ENCODE measurements at places on chromosomes 2 and 18.

DNA sequence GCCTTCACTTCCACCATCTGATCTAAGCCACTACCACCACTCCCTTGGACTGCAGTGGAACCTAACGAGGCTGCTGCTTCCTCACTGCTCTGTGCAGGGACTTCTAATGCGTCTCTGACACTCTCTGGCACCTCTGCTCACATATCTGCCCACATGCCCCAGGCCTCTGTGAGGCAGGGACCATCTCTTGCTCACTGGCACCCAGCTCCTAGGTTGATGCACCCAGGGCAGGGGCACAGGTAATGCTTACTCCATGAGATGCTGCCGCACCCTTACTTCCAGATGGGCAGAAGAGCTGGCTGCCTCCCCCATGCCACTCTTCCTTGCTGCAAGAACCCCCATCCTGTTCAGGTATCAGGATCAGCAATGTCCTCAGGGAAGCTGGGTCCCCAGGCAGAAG, 294.0 kb upstream of the HS6ST1 start:
- no peak for DNase-seq

DNA sequence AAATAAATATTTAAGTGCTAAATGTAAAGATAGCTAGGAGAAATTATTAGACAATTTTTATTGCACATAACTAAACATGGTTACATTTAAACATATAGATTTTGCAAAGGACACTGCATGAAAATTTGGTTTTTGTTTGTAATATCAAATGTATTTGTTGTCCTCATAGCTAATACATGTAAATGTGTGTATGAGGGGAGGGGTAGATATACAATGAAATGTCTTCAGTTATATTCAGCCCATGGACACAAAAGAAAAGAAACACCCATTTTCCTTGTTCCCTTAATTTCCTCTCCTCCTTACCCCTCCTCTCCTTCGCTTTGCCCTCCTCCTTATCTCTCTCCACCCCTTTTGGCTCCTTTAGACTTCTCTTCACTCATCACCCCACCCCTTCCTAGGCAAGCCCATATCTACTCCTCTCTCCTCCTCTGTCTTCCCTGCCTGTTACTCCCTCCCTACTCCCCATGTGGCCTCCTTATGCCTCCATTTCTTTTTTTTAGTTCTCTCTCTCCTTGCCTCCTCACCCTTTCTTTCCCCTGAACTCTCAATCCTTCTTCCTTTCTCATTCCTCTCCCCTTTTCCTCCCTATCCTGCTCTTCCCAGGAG, 1.4 kb downstream of the COL3A1 start:
- DNase-seq = no peak

DNA sequence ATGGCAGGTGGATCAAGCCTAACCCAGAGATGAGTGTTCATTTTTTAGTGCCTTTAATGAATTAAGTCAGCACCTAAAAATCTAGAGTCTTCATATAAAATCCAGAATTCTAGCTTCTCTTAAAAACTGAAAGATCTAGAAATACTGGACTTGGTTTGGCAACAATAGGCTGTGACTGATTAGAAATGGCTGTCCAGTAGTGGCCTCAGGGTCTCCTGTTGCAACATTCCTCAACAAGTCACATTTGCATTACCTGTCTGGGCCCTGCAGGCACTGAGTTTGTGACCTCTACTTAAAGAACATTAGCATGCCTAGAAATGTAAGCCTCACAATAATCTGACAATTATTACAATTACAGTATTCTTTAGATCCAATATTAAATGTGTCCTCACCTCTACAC, 33.1 kb downstream of the MBD2 start:
- DNase-seq = no peak

DNA sequence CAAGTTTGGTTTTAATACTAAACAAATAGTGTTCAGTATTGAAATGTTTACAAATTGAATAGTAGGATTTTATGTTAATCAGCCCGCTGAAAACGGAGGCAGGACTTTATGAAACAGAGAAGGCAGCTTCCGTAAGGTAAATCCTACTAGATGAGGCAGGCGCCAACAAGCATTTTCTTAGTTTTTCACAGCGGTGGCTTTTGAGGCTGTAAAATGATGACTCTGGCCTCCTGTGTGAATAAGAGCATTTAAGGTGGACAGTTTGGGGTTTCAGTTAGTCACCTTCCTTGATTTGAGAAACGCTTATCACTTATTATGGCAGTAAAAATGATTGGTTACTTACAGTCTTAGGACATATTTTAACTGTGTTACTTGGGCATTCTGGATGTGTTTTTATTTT, 212.9 kb downstream of the PTGR3 start:
- no peak for DNase-seq

DNA sequence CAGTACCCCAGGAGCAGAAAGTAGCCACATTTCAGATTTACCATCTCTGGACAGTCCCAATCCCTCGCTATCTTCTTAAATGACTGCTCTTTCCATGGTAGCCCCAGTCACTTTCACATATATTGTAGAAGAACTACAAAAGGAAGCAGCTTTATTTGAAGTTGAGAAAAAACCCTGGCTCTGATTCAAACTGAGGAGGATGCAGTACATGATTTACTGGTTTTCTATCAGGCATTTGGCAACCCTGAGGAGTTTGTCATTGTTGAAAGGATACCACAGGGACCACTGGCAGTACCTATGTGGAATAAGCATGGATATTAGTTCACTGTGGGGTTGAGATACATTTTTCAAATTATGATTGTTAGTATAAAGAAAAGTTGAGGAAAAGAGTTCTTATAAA, 640.9 kb upstream of the SETBP1 start:
- DNase-seq = no peak

- DNase-seq = no peak
Observed at GRCh38 chr2:235659767-235660322, 166.0 kb downstream of the AGAP1 start.

DNA sequence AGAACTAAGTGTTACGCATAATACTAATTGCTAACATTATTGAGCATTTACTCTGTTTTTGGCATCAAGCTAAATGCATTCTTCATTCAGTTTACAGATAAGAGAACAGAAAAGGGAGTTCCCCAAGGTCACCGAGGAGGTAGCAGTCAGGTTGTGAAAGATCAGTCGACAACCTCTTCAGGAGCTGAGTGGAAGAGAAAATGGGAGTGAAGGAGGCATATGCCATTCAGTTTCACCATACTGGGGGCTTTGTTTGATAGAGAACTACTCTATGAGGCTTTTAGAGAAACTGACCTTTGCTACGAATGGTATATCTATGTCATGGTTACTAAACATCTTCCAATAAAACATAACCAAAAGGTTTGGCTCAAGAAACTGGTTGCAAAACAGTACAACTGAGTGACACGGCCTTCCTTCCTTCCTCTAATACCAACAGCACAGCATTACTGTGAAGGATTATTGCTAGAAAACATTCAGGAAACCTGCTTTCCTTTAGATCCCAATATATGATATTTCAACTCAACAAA, 112.1 kb downstream of the RBMS1 start:
- no peak for DNase-seq

DNA sequence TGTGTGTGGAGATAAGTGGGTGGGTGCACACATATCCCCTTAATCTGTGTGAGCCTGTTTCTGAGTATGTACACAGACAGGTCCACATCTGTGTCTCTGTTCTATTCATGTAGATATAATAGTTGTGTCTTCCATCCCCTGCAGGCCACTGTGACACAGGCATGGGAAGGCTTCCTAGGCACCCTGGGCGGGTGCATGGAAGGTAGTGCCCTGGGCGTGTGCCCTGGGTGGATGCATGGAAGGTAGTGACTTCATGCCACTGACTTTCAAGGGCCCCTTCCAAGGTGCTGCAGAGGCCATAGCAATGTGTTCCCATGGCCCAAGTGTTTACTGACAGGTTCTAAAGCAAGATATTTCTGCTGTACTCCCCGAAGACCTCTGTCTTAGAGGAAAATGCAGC, 462.5 kb upstream of the HS6ST1 start:
- DNase-seq = no peak

GRCh38 chr2:26704441-26704977, 12.0 kb downstream of the KCNK3 start:
- DNase-seq = no peak

DNA sequence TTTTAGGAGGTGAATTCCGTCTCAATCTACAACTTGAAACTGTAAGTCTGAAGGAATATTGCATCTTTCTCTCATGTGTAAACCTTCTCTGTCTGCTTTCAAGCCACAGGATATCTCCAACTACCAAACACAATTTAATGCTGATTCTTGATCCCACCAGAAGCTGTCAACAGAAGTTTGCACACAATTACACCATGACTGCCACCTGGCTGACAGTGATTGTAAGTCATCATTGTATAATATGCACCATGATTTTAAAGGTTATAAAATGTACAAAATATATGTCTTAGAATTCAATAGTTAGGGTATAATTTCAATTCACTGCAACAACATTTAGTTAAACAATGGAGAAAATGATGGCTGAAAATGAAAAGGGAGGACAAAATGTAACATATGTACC, 18.4 kb downstream of the PREPL start:
- DNase-seq = no peak

DNA sequence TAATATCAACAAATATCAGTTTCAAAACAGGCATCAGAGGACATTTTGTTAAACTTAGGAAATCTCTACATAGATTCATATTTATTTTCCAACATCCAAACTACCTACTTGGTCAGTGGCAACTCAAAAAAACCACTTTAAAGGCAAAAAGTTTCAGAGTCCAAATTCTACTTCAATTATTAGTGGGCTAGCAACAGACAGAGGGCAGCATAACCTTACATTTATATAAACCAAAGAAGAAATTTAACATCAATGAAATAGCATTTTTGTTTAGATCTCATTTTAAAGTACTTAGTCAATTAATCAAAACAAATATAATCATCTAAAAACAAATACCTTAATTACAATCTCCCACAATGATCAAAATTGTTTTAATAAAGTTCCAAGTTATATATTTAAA, 33.3 kb downstream of the RTTN start:
- no peak for DNase-seq

DNA sequence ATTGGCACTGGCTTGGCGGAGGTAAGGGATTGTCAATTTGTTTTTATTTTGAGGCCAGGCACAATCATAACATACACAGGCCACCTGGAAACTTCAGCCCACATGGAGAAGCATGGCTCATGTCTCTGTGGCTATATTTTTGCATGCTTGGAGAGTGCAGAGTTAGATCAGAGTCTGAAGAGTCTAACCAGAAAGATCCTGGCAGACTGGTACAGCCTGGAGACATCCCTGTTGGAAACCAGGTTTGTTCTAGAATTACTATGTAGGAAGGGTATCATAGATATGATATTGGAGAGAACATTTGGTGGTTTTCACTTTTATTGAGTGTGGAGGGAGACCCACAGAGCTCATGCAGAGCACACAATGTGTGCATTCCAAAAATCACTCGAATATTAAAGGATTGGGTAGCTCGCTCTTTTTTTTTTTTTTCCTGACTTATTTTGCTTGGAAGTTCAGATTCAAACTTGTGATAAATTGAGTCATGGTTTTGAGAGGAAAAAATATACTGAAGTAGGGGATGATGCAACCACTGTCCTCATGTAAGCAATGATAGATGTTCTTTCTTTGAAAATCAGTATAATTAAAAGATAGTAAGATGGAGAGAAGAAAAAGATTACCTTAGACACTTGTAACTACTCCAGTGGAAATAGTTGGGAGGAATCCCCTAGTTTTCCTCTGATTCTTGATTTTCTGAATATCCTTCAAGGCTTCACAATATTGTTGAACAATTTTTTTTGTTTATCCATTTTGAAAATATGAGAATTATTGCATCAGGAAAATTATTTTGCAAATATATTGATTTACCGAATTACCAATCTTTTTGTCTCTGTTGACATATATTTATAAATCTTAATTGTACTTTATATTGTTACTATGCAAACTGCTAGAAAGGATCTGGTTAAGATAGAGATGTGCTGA, 185.7 kb upstream of the ZEB2 start:
- DNase-seq = no peak

DNA sequence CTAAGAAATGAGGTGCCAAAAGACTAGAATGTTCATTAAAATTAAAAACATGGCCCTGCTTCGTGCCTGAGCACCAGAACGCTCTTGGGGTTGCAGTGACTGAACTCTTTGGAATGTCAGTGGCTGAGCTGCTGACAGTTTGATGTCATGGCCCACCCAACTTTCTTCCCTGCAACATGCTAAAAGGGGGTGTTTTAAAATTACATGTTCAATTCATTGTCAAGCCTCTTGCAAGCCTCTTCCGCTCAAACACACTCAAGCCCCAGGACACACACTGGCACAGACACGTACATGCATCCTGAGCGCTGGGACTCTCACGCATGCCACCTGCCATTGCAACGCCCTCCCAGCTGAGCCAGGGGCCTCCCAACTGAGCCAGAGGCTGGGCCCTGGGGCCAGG, 12.6 kb downstream of the RUFY4 start:
- no peak for DNase-seq

- no peak for DNase-seq
Observed at GRCh38 chr2:197577446-197577845, 61.6 kb downstream of the MOB4 start.

- DNase-seq = no peak
Observed at GRCh38 chr18:42976869-42977590, 138.5 kb downstream of the RIT2 start.

DNA sequence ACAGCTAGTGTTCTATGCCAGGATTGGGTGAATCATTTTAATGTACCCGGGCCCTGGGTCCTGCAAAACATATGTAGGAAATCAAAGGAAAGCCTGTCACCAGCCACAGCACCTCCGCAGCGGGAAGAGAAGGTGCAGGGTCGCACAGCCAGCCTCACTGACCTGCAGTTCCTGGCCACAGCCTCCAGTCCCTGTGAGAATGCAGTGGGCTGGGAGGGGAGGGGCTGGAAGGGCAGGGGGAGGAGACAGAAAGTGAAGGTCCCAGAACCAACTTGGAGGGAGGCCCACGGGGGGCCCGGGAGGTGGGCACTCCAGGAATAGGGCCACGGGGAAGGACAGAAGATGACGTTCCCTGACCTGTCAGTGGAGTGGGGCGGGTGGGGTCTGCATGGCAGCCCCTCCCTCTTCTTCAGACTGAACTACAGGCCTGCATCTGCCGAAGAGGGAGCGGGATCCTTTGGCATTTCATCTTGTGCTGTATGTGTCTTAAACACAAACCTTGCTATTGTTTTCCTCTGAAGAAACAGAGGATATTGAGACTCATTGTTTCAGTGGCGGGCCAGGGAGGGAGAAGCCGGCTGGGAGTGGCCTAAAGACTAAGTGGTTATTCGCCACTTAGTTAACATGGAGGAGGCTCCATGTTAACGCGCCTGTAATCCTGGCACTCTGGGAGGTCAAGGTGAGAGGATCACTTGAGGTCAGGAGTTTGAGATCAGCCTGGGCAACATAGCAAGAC, 7.5 kb downstream of the MAL start:
- no peak for DNase-seq

DNA sequence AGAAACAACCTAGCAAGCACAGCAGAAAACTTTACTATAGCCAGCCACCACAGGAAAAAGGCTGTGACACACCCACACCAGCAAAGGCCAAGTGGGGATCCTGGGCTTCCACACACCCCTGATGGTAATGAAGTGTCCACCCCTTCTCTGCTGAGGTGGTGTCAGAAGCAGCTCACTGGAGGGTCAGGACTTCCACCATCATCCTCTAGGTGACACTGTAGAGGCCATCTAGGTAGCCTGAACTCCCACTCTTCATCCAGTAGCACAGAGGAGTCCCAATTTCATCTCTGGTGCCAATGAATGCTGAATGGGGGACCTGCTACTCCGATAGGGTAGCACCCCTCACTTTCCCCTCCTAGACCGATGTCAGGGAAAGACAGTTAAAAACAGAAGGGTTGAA, 1544.4 kb downstream of the LRP1B start:
- no peak for DNase-seq

GRCh38 chr2:25922501-25922900, 44.2 kb upstream of the ASXL2 start:
- no peak for DNase-seq

Measured in NCI-H2029 treated with DMSO at 0.1 percent for 48 hours (cell line).